Stimulated activated memory B cell treated with anti-CD40 and anti-IgM and Interleukin-4, amounts not matched to agents 10 μg/mL and 1 μg/mL and 100 μg/mL, for 72 hours (primary cell): ENCODE measurements at places on chromosomes 7 and 10.

DNA sequence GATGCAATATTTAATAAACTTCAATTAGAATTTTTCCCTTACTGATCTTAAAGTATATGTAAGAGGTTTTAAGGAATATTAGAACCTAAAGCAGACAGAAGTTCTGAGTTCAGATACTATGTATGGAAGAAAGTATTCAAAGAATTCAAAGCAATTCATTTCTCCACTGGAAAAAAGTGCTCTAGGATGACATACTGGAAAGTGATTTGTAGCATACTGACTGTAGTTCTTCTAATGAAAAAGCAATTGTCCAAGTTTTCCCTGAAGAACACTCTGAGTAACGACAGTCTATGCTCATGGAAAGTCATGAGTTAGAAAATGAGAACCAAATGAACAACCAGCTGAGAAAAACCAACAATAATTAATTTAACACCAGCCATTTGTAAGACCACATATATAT lies 180.8 kb upstream of the SLC26A5 start:
- no peak for ATAC-seq

DNA sequence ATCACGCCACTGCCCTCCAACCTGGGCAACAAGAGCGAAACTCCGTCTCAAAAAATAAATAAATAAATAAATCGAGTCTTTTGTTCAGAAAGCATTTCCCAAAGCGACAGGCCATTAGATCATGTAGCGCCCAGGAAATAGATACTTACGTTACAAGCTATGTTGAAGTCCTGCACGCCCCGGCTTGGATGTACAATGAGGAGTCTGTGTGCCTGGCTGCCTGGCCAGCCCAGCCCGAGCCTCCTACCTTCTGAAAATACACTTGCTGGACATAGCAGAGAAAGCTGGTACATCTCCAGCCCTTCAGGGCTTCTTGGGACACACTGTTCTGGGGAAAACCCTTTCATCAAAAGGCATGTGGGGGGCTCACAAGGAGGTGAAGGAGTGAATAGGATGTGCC lies 22.1 kb downstream of the FGFR2 start:
- ATAC-seq = no peak

DNA sequence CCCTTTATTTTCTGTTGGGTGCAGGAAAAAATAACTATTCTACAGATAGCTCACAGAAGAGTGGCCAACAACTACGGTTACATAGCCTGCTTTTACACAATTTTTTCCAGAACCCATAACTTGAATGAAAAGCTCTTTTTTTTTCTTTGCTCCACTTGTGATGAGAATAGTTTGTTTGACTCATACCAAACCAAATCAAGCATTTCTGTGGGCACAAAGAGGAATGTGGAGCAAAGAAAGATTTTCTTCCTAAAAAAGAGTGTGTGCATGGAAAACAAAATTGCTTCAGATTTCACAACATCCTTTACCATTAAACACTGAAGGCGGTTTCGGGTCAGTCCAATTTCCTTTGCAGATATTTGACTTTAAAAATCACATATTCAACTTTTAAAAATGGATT lies 54.8 kb upstream of the RAB11FIP2 start:
- ATAC-seq = no peak

- peak; percentile 52 for ATAC-seq
These were observed at the start of gene TWIST1 for GRCh38 chr7:19117091-19117869. TWIST1 (minus strand) TSS chr7:19117636; CDS start chr7:19117321, 315 bp downstream.

DNA sequence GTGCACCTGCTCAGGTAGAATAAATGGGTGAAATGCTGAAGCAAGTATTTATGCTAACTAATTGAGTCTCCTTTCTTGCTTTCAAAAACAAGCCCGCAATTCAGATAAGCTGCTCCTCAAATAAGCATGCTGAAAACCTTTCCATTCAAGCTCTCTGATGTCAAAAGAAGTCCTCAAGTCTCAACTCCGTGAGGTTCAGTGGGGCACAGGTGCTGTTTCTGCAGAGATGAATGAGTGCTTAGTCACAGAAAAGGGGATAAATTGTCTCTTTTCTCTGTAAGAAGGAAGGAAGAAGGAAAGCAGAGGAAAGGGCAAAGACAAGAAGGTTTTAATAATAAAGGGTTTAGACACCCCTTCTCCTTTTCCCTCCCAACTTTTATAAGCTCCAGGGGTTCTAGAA lies 229.8 kb upstream of the NPY start:
- ATAC-seq = no peak

GRCh38 chr10:117646718-117647117 lies 104.2 kb downstream of the EMX2 start:
- no peak for ATAC-seq
